ENCODE measurements at places on chromosomes 6 and 20.

DNA sequence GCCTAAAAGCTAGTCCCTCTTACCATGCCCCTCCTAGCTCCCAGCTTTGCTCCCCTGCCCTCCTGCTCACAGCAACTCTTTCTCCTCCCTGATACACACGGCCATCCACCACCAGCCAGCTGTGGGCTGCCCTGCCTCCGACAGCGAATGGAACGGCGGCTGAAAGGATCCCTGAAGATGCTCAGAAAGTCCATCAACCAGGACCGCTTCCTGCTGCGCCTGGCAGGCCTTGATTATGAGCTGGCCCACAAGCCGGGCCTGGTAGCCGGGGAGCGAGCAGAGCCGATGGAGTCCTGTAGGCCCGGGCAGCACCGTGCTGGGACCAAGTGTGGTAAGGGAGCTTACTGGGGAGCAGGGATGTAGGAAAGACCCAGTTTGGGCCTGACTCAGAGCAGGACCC, 16.6 kb upstream of the ZNF76 start:
- DNase-seq: no peak

DNA sequence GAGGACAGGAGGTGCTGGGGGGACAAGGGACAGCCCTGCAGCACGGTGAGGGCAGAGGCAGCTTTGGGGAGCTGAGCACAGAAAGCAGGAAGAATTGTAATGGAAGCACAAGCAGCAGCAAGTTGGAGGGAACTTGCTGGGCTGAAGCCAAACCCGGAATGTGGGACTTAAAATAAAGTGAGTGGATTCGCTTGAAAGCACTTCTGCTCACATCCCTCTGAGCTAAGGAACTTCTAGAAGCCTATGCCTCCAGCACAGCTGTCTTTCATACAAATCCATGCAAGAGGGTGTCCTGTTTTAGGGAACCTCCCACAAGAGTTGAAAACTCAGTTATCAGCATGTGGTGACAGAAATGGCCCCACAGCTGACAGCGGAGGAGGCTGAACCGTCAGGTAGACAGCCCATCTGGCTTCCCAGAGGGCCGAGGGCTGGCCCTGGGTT, 71.4 kb upstream of the MLN start:
- DNase-seq: no peak

DNA sequence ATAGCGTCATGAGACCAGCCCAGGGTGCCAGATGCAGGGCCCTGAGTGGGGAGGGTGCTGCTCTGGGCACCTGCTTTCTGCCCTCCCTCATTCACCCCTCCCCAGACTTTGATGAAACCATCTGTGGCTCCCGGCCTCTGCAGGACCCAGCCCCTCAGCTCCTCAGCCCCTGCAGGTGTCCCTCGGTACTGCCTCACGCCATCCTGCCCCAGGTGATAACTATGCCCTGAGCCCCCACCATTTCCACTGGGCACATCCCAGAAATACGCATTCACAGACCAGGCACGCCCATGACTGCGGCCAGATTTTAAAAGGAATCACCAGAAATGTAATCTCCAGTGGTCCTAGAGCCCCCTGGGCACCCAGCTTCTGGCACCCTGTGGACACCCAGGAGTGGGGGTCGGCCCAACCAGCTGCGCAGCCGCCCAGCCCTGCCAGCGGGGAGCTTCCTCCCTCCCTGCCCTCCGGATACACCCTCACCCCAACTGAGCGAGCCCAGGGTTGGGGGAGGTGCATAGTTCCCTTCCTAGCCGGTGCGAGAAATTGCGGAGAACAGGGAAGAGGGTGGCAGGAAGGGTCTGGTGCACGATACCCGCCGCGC, 615 bp upstream of the NTSR1 start:
- DNase-seq: no peak

DNA sequence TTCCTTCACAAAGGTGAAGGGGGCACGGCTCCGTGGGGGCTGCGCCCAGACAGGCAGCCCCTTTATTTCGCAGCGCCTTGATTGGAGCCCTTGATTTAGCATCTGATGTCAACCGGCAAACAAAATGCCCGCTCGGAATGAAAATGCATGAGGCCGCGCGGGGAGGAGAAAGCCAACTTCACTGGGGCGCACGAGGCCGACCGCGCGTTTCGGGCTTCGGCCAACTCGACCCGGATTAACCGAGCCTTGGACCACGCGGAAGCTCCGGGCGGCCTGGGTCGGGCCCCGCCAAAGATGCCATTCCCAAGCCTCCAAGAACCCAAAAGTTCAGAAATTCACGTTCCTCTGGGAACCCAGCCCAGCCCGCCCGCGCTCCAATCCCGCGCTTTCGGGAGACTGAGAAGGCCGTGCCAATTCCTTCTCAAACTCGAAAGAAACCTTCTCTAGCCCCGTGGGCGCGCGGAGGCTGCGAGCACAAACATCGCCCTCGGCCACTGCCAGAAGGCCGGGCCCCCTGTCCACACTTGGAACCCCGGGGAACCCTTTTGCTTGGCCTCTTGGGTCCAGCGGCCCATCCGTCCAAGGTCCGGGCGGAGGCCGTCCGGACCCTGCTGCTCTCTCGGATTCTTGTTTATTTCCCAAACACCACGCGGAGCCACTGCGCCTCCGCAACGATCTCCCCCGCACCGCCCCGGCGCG, 879 bp upstream of the INSM1 start:
- no peak for DNase-seq
